Osteocyte (in vitro differentiated cells): ENCODE measurements at places on chromosomes 11 and 22. TPM values are rescaled to one million over a fixed set of nuclear protein-coding genes. Genes with fewer than 3 reads are reported as not detected.

The RAB6A gene
- total RNA-seq, result 145 and 156 TPM in 2 replicates

The OR5B21 gene
- total RNA-seq, result not detected in 2 replicates

- peaks cover 8% of the 10 kb centered on the region for H3K36me3 ChIP-seq
- DNase-seq, result no peak
- H3K4me3 ChIP-seq, result no peak overlapping the region
- H3K4me1 ChIP-seq, result peaks cover 10% of the 10 kb centered on the region
- no peak overlapping the region for H3K27ac ChIP-seq
Observed at GRCh38 chr11:100936781-100937180, 192.8 kb downstream of the PGR start.

- no peak for DNase-seq
- peaks cover 2% of the 10 kb centered on the region for H3K36me3 ChIP-seq
- no peak overlapping the region for H3K4me3 ChIP-seq
- H3K27me3 ChIP-seq, result no peaks in the 10 kb centered on the region
Observed at GRCh38 chr11:43834286-43834685, 46.3 kb upstream of the ALKBH3 start.

DNA sequence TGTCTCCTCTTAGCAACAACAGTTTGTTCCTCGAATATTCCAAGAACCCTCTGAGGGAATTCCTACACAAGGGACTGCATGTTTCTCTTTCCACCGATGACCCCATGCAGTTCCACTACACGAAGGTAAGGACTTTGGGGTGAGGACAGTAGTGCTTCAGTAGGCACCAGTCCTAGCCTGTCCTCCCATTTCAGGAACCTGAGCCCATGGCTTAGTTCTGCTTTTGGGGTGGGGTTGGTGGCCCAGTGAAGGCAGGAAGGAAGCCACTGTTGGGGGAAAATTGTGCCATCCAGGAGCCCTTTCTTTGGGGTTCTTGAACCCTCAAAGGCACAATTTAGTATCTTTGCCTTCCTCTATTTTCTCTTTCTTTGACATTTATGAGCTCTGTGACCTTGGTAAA lies 38.2 kb downstream of the RNF141 start:
- DNase-seq, result no peak
- peaks cover 4% of the 10 kb centered on the region for H3K36me3 ChIP-seq
- H3K27ac ChIP-seq, result no peak overlapping the region
- H3K4me1 ChIP-seq, result peaks cover 16% of the 10 kb centered on the region
- no peaks in the 10 kb centered on the region for H3K27me3 ChIP-seq
- no peak overlapping the region for H3K4me3 ChIP-seq

DNA sequence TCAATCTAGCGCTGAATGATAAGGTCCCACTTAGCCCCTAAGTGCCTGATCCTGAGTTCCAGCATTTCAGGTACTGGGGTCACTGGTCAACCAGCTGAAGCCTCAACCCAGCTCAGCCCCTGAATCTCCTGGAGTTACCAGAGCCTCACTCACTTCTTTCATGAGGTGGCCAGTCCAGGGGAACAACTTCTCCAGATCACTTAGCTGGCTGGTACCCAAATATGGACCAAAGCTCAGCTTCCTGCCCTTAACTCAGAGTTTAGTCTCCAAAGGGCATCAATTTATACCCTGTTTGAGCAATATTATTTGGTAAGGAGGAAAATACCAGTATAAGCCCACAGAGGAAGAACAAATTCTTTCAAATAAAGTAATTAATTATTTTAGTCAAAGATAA lies 105.6 kb downstream of the SLC1A2 start:
- H3K27ac ChIP-seq, result no peak overlapping the region
- H3K4me3 ChIP-seq, result no peak overlapping the region
- DNase-seq, result no peak
- H3K27me3 ChIP-seq, result no peaks in the 10 kb centered on the region
